ENCODE measurements at places on chromosomes 2 and 18.

DNA sequence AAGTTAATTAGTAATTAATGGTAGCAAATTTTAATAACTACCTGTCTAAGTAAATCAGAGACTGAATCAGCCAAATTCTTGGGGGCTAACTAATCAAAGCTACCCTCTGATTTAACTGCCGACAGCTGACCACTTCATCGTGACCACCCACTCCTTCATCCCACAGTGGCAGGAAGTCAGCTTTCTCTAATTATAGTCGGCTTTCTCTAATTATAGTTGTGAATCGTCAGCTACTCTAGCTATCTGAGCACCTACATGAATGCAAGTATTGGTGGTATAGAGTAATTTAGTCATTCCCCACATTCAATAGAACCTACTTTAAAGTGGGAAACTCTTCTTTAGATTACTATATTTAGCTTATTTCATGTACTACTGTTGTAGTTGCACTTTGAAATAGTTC lies 185.5 kb downstream of the PTGR3 start:
- no peak for DNase-seq

DNA sequence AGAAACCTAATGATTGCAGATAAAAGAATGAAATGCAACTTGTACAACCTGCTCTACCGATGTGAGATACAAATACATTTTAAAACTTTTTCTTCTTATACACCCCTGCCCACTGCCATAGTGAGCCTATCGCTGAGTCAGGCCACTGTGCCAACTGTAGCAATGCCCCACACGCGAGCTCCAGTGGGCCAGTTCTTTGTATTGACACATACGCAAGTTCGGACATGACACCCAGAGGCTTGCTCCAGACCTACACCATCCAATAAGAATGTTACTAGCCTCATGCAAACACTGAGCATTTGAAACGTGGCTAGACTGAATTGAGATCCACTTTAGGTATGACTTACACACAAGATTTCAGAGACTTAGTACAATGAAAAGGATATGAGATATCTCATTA lies 340.1 kb downstream of the ARHGAP15 start:
- DNase-seq: no peak

DNA sequence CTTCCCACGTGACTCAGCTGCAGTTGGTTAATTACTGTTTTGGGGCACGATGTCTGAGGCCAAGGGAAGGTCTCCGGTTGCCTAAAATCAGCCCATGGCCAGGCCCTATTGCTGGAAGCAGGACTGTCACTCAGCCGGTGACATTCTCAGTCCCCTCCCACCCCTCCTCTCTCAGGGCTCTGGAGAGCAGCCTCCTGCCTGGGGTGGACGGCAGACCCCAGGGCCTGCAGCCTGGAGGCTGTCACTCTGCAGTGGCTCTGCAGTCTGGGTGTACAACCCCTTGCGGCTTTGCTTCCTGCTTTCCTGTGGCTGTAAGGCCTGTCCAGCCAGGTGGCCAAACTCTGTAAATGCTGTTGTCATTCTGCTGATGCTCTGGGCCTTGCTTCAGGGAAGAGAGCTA lies 32.8 kb downstream of the ZBTB7C start:
- no peak for DNase-seq

DNA sequence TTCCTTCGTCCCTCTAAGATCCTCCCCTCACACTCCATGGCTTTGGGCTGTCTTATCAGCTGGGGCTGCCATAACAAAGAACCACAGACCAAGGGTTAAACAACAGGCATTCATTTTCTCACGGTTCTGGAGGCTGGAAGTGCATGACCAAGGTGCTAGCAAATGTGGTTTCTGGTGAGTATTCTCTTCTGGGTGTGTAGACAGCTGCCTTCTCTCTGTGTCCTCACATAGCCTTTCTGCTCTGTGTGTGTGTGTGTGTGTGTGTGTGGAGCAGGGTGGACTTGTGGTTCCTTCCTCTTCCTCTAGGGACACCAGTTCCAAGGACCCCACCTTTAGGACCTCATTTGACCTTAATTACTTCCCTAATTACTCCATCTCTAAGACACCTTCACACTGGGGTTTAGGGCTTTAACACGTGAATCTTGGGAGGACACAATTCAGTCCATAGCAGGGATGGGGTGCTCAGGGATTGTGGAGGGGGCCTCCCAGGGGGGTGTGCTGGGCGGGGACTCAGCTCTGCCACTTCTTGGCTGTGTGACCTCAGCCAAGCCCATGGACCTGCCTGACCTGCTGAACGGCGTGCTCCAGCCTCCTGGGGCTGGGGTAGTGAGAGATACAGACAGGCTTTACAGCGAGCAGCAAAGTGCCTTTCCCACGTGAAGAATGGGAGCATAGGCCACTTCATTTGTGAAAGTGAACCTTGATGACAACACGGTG lies 38.0 kb downstream of the ACKR3 start:
- DNase-seq: no peak

- DNase-seq: no peak
Observed at GRCh38 chr2:198518935-198519334, 714.5 kb downstream of the PLCL1 start.

DNA sequence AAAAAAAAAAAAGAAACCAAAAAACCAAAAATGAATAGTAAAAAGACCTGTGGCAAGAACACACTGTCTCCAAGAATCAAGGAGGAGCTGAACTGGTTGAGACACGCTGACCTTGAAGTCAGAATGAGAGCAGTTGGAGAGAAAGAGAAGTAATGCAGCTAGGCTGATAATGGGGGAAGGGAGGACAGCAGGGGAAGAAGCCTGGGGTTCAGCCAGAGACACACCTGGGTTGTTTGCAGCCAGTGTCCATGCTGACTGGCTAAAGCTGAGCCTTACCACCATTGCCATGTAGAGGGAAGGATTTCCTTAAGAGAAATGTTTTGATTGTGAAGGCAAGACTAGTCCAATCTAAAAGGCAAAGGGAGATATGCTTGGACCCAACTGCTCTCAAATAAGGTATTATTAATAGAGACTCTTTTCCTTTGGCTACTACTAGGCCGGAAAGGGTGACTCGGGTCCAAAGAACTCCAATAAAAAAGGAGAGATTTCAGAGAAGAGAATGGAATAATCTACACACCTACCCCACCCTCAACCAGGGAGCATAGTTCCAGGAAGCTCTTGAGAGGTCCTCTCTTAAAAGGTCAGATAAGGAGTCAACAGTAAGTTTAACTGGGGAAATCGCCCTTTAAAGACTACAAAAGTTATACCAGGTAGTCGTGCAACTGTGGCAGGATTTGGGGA lies 25.2 kb upstream of the REL start:
- no peak for DNase-seq

- no peak for DNase-seq
Observed at GRCh38 chr18:51191128-51191717, 6.3 kb downstream of the MEX3C start.

GRCh38 chr18:79508565-79509535 lies 113.1 kb downstream of the NFATC1 start:
- no peak for DNase-seq

DNA sequence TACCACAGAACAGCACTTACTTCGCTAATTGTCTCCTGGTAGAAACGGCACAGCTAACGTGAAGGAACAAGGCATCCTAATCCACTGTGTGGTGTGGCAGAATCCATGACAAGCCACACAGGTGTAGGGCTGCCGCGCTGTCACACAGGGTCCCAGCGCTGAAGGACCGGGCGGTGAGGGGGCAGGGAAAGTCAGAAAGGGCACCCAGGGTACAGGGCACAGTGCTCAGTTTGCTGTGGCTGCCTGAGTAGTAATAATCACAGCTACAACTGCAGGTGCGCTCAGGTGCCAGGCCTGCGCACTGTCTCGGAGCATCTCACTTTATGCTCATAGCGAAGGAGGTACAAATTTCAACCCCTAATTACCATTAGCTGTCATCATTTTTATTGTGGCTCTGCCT lies 55.2 kb upstream of the CAB39 start:
- no peak for DNase-seq

- DNase-seq: peak; percentile 65
Observed at GRCh38 chr2:47174733-47175361, 19.7 kb upstream of the STPG4 start.

DNA sequence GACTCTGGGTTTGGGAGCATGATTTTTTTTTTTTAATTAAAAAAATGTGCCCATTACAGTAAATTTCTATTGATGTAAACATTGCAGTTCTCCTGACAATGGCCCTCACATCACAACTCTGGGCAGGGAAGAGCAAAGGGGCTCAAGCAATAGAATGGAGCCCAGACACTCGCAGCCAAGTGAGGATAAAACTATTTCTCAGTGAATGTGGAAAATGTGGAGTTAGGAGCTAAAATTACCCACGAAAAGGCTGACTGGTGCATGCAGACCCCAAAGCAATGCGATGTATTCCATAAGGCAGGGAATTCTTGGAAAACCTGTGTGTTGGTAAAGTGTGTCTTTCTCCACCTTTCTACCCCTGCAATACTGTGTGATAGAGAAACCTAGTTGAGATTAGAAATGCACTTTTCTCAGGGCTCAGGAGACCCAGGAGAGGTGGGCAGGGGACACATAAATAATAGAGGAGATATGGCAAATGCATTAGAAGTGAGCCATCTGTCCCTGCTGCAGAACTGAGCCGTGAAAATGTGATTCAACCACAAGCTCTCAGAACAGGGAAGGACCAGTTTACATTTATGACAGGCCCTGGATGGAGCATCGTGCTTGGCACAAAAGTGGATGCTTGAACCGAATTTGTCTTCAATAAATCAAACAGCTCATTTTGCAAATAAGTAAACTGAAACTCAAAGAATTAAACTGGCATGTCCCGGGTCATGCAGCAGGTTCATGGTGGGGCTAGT lies 100.1 kb downstream of the MYCN start:
- DNase-seq: no peak

- DNase-seq: no peak
Observed at GRCh38 chr2:136424112-136424511, 306.2 kb upstream of the CXCR4 start.

DNA sequence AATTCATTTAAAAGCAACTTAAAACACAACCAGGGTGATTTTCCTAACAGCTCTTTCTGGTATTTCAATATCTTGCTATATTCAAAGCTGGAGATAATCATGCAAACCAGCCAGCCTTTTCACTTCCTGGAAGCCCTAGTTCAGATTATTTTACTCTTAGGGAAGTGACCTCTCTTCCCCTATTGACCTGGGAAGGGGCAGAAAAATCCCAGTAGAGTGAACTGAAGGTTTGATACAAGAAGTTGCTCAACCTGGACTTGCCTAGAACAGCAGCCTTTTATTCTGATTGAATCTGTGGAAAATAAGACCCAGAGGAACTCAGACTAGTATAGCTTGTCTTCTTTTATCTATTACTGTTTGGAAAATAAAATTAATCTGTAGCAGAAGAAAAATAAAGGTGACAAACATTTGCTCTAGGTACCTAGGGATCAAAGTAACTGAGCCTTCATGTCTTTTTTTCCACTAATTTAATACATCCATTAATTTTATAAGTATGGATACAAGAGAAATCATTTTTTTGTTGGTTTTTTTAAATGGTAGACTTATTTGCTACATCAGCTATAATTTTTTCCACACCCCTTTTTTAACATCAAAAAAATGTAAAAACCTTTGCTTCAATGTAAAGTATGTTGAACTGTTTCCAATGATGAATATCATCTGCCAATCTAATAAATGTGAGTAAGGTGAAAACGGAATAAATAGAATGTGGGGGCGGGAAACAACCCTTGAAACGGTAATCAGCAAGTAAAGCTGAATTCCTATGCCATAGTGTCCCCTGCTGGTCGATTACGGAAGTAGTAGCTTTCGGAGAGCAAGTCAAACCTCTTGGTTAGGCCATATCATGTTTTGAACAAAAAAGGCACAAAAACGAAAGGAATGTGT lies 629.9 kb downstream of the NRXN1 start:
- DNase-seq: peak; percentile 14

DNA sequence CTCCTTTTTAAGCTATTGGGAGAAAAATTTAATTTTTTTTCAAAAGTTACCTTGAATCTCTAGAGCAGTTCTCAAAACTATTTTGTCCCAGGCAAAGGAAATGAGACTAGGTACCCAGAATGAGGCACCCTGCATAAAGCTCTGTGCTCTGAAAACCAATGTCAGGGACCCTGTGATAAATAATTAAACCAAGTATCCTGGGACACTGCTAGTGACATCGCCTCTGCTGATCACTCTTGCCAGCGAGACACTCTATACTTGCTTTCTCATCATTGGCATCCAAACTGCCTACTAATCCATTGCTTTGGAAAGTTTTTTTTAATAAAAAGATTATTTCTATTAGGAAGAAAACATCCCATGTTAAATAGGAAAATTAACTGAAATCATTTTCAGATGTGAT lies 1.4 kb downstream of the GKN1 start:
- no peak for DNase-seq

DNA sequence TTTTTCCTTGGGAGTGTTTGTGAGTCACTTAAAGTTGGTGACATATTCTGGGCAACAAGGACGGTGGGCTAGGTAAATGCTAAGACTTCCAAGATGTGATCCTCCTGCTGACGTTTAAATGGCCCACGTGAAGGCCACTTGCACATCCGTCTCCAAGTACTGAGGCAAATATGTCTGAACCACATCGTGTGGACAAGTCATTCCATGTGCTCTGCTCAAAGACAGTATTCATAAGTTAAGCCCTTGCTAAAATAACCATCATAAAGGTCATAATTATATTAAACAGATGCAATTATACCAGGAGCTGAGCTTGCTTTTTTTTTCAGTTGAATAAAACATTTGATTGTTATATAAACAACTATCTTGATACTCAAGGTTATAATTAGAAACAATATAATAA lies 44.8 kb downstream of the SPP2 start:
- no peak for DNase-seq

- DNase-seq: no peak
Observed at GRCh38 chr2:163771596-163771995, 35.8 kb upstream of the FIGN start.

GRCh38 chr2:164069540-164069939 lies 333.7 kb upstream of the FIGN start:
- no peak for DNase-seq

- DNase-seq: no peak
Observed at GRCh38 chr2:218223046-218223445, 6.1 kb downstream of the ARPC2 start.

- no peak for DNase-seq
Observed at GRCh38 chr2:205216580-205216979, 465.7 kb upstream of the NRP2 start.

- DNase-seq: peak; percentile 76
Observed at GRCh38 chr18:39453882-39454281, 1888.3 kb upstream of the CELF4 start.

- no peak for DNase-seq
Observed at GRCh38 chr2:176002688-176003210, 682 bp upstream of the LNPK start.

- DNase-seq: peak; percentile 1
Observed at GRCh38 chr2:38835015-38835601, 40.6 kb downstream of the DHX57 start.

GRCh38 chr2:157831573-157832315 lies 44.4 kb downstream of the ACVR1 start:
- DNase-seq: no peak

DNA sequence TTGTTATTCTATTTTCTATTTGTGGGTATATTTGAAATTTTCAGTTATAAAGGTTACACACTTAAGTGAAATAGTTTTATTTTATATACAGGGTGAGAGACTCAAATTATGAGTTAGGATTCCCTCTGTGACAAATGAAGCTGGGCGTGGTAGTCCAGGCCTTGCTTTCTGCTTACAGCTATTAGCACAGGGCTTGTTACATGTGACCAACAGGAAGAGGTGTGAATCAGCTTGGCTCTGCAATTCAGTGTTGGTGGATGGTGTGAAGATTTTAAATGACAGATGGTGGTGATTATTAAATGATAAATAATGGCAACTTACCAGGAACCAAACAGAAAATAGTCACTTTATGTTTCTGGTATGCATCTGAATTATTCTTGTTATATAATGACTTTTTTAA lies 64.4 kb upstream of the NOSTRIN start:
- no peak for DNase-seq

GRCh38 chr2:130985206-130985780 lies 108.0 kb downstream of the FAM168B start:
- DNase-seq: no peak

Measured in NCI-H2029 treated with DMSO at 0.1 percent for 48 hours (cell line).